NCI-H774 (cell line): ENCODE measurements at places on chromosomes 2 and 18.

DNA sequence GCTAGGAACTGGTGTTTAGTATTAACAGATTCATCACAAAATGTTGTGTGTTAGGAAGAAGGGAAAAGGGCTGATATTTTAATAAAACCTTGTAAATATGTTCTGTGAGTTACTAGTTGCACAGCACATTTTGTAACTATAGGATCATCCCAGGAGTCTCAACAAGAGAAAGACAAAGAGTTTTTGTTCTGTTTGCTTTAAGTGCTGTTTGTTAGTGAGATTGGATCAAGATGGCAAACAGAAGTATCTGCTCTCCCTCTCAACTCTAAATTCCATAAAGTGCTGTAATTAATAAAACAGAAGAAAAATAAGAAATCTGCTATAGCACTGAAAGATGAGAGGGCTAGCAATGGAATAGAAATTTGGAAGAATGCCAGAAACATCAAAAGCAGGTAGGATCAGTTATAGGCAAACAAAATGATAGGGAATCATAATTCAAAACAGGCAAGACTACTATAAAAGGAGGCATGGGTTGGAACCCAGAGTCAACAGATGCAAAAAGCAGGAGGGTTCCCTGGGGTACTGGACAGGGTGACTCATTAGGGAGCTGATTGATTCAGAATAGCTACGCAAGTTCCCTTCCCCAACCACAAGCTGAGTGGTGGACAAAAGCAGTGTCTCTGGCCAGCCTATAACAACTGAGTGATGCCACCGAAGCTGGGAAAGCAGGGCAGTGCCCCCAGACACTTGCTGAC, 75.8 kb downstream of the DYNC1I2 start:
- no peak for DNase-seq

GRCh38 chr2:2238726-2239269, 92.3 kb downstream of the MYT1L start:
- DNase-seq, result peak; percentile 11

- no peak for DNase-seq
Observed at GRCh38 chr2:47218066-47218581, 63.0 kb upstream of the STPG4 start.

- DNase-seq, result no peak
Observed at GRCh38 chr18:41644466-41644865, 310.6 kb upstream of the PIK3C3 start.

DNA sequence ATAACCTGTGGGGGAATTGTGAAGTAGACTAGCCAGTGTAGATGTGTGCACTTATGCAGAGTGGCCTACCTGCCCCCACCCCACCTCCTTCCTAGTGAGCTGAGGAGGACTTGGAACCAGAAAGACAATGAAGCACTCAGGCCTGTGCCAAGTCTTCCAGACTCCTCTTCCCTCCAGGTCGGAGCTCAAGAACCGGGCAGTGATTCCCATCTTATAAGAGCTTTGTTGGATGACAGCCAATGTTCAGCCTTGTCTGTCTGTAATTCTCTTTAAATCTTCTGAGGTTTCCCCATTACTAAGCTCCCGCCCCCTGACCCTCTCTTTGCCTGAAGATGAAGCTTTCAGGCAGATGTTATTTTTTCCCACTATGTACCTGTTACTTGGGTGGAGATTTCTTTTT, 121.0 kb downstream of the SMAD2 start:
- no peak for DNase-seq

GRCh38 chr2:31271851-31272267, 37.9 kb downstream of the EHD3 start:
- DNase-seq, result no peak

- DNase-seq, result no peak
Observed at GRCh38 chr18:58565021-58565420, 63.9 kb downstream of the ALPK2 start.
